Activated T-helper 1 cell treated with anti-CD3 and anti-CD28 coated beads, Interleukin-2, amount 50 U/mL, for 16 hours (primary cell): ENCODE measurements at places on chromosomes 12 and 14.

DNA sequence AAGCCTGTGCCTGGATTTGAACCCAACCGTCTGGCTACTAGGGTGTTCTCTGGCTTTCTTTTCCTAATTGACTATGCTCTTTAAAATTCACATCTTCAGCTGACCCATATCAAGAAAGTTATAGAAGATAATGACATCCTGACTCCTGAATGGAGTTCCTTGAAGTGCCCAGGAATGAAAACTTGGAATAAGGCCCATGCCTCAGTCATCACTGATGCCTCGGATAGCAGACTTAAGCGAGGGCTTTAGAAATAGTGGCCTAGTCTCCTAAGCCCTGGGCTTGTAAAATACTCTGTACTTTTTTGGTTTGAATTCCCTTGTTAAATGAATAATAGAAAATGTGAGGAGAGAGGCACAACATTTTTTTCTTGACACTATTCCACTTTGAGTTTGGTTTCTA, 39.0 kb downstream of the CHST11 start:
- DNase-seq, result no peak

DNA sequence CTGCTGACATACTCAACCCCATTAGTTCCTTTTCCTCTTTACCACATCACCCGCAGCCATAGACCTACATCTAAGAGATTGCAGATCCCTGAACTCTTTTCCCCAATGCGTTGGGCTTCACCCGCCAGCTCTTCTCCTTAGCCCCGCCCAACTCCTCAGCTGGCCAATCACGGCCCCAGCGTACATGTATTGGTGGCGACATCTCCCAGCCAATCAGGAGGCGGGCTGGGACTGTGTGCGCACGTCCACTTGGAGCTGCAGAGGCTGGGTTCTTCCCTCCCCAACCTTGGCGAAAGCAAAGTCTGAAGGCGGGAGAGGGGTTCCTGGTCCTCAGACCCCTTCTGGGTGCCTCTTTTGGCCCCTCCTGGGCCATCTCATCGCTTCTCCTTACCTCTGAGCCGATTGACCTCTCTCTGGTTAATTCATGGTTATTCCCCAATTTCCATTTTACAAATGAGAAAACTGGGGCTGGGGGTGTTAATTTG, 11.0 kb downstream of the PDE1B start:
- DNase-seq, result peak; percentile 56

- DNase-seq, result no peak
Observed at GRCh38 chr12:99439399-99439798, 208.2 kb upstream of the GARIN6 start.

DNA sequence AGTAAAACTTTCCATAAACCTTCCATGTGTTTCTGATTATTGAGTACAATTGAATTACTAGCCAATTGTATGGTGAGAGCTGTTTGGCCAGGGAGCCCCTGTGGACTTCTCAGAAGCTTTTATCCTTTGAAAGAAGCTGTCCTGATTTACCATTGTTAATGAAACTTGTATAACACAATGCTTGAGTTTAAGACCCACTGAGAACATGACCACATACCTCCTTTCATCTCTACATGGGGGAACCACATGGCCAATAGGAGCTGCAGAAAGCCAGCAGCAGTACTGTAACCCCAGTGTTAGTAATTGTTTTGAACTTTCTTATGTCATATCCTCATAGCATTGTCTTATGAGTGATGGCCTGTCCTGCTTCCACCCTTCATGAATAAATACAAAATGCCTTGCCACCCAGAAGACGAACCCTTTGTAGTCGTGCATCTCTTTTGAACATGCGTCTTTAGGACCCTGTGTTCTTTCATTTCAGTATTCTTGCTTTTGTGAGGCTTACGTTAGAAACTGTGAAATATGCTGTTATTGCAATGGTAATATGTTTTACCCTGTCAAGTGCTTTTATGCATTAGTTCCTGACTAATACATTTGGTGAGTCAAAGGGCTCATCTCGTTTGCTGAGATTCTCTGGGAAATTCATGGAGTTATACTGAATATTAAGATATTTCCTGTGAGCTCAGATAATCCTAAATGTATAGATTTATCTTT, 815.7 kb downstream of the NRXN3 start:
- no peak for DNase-seq

GRCh38 chr12:44960423-44960822, 84.3 kb upstream of the NELL2 start:
- DNase-seq, result no peak

DNA sequence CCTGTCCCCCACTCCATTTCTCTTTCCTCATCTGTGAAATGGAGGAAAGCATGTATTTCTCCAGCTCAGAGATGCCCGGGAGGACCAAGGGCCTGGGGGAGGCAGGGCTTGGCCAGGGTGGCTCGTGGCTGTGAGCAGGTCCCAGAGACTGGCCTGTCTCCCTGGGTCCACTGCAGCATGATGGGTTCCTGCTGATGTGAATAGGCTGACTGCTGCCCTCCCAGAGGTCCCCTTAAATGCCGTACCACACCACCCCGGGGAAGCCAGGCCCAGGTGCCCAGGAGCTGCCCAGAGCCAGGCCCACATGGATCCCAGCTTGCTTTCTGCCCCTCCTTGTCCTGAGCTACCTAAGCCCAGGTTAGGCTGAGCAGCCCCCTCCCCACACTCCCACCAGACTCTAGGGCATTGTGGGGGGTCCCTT, 158.2 kb upstream of the C14orf180 start:
- no peak for DNase-seq

DNA sequence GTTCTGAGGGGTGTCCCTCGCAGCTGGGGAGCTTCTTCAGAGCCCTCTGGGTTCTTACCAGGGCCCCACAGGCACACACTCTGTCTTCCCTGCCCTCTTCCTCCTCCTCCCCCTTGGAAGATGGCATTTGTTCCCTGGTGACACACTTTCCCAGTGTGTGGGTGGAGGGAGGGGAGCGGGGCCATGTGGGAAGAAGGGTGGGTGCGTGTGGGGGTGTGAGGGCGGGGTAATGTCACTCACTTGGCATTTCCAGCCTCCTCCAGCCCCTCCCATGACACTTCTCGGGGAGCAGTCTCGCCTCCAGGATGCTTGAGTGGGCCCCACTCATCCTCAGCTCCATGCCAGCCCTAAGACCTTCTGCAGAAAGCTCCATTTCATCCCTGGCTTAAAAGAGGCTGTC, 61.3 kb downstream of the ADCK1 start:
- DNase-seq, result no peak

- DNase-seq, result no peak
Observed at GRCh38 chr12:30622509-30622908, 73.2 kb downstream of the IPO8 start.

- no peak for DNase-seq
Observed at GRCh38 chr12:42862055-42862454, 272.5 kb upstream of the PRICKLE1 start.

GRCh38 chr12:26124446-26125399, at the start of gene BHLHE41:
BHLHE41 (minus strand) TSS chr12:26125037; CDS start chr12:26124779, 258 bp downstream.
- DNase-seq, result no peak

DNA sequence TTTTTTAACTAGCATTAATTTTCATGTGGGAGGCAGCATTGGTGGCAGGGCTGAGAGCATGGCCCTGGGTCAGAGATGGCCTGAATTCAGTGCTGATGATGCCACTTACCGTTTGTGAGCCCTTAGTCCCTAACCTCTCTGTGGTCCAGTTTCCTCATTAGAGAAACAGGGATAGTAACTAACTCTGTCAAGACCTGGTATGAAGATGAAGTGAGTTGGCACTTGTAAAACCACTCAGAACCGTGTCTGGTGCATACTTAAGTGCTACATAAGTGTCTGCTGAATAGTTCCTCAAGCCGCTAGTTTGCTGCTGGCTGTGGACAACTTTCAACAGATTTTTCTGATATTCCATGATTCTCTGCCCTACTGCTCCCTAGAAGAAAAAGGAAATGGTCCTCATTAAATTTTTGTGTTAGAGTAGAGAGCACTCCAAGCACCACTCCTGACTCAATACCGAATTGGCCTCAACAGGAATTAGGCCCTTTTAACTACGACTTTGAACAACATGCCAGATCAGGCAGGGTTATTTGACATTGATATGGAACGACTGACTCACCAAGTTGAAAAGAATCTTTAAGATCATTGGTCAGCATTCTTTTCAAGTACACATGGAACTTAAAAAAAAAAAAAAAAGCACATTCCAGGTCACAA, 250.2 kb downstream of the ANO2 start:
- no peak for DNase-seq
